ENCODE measurements at places on chromosomes 2 and 18. TPM values are rescaled to one million over a fixed set of nuclear protein-coding genes. Genes with fewer than 3 reads are reported as not detected.

Gene CYS1
- total RNA-seq = 5.1 TPM

Gene SKOR2
- total RNA-seq = not detected

Gene ELOA2
- not detected for total RNA-seq

Gene MYCN
- total RNA-seq = not detected

Gene OSBPL6
- 2.1 TPM for total RNA-seq

Gene INPP5D
- 0.51 TPM for total RNA-seq

Gene ATP5F1A
- 591 TPM for total RNA-seq

Gene STK39
- 16.7 TPM for total RNA-seq

Data from fibroblast of lung (primary cell).